Osteoblast (primary cell): ENCODE measurements at places on chromosomes 13 and 19. TPM values are rescaled to one million over a fixed set of nuclear protein-coding genes. Genes with fewer than 3 reads are reported as not detected.

GRCh38 chr13:32309312-32310133, 5.6 kb downstream of the ZAR1L start:
- peaks cover 8% of the 10 kb centered on the region for H3K4me1 ChIP-seq
- H3K36me3 ChIP-seq, result no peaks in the 10 kb centered on the region
- H3K27me3 ChIP-seq, result no peaks in the 10 kb centered on the region
- H3K4me3 ChIP-seq, result peak overlapping the region; percentile 67
- DNase-seq, result no peak

SPTBN4 gene
- total RNA-seq, result 0.72 and 1.2 TPM in 2 replicates

APOC4 gene
- not detected in 2 replicates for total RNA-seq

U2AF2 gene
- total RNA-seq, result 64.5 and 70.2 TPM in 2 replicates

PSG1 gene
- total RNA-seq, result 0.36 and 1.2 TPM in 2 replicates
